ENCODE measurements at places on chromosomes 2 and 18. TPM values are rescaled to one million over a fixed set of nuclear protein-coding genes. Genes with fewer than 3 reads are reported as not detected.

Gene MAB21L4
- not detected for total RNA-seq

Gene ALPP
- 0.56 TPM for total RNA-seq

Gene PLA2R1
- total RNA-seq, result 2.4 TPM

Gene RNF125
- total RNA-seq, result 0.23 TPM

Gene DSC1
- total RNA-seq, result not detected

Gene SRD5A2
- total RNA-seq, result not detected

Gene SLC11A1
- total RNA-seq, result 0.16 TPM
